IPS-NIHi11 (cell line): ENCODE measurements at places on chromosomes 3 and 15.

- DNase-seq = no peak
Measured at GRCh38 chr3:123695731-123696640, 111.1 kb upstream of the HACD2 start.

DNA sequence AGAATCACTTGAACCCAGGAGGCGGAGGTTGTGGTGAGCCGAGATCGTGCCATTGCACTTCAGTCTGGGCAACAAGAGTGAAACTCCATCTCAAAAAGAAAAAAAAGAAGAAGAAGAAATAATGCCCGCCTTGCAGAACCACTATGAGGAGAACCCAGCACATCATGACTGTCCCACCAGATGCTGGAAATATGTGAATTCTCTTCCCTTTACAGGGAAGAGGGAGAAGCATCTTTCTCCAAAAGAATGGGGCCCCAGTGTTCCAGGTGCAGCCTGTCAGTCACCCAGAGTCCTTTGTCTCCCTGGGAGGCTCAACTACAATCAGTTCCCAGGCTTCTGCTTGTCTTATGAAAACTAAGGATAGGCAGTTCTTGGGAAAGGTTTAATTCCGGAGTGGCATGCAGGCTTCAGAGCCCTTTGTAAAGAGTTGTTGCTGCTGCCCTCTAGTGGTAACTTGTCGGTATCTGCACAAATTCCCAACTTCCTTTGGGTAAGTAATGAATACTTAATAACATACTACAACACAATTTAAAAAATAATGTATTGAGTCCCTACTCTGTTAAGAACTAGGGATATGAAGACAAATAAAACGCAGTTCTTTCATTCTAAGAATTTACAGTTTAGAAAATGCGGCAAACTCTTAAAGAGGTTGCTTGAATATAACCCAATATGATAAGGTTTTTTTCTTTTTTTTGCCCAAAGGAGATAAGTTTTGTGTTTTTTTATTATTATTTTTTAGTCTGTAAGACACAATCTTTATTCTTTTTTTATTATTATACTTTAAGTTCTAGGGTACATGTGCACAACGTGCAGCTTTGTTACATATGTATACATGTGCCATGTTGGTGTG is 18.6 kb upstream of the TICRR start:
- DNase-seq = peak; percentile 75

DNA sequence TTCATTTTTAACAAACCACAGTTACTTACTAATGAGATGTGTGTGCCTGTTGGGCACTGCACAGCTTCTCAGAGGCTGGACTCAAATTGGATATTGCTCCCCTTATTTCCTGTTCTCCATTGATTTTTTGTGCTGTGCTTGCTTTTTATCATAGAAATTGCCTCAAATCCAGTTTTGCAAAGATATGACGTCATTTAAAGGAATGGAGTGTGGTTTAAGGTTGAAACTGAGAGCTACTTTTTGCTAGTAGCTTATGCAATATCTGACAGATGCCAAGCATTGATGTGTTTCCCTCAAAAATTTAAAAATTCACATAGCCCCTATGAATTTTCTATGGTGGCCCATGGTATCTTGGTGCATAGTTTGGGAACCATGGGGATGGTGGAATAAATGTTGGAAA is 67.7 kb upstream of the ROPN1 start:
- DNase-seq = no peak

GRCh38 chr15:50381438-50381837 is 26.4 kb upstream of the GABPB1 start:
- DNase-seq = no peak

DNA sequence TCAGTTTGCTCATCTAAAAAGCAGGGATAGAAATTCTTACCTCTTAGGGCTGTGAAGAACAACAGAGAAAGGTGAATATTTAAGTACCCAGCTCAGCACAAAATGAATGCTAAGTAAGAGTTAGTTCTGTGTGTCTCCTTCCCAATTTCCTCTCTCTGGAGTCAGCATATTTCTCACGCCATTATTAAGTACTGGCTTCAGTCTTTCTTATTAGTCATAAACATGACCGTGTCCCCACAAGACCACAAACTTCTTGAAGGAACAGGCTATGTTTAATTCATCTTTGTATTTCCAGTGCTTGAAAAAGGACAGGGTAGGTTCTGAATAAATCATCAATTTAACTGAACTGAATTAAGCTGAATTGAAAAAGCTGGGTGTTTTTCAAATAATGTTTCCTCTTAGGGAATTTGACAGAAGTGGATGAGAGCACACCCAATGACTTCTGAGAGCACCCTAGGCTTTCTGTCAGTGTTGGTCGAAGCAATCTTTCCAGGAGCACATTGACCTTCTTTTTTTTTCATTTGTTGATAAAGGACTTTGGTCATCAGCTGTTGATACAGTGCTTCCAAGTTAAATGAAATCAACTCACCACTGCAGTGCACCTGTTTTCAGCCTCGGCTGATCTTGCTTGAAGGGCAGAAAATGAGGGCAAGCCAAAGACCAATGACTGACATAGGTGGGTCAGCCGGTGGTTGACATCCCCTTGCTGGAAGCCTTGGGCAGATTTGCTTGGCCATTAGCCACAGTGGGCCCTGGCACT is 324.6 kb downstream of the MFSD1 start:
- no peak for DNase-seq

DNA sequence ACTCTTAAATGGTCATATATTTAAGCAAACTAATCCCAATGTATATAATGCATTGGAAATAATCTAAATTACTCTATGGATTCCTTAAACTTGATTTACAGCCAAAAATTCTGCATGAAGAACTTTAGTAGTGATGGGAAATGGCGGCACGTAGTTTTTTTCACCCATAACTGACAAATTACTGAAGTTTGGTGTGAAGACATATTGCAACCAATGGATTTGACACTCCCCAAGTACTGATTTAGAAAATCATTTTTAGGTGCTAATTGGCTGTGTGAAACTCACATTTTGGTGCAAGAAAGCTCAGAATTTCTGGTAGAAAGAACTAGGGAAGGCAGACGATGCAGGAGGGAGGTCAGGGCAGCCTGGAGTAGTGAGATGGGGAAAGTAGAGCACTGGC is 19.3 kb upstream of the TMEM108 start:
- no peak for DNase-seq
